ENCODE measurements at places on chromosomes 7 and 10.

DNA sequence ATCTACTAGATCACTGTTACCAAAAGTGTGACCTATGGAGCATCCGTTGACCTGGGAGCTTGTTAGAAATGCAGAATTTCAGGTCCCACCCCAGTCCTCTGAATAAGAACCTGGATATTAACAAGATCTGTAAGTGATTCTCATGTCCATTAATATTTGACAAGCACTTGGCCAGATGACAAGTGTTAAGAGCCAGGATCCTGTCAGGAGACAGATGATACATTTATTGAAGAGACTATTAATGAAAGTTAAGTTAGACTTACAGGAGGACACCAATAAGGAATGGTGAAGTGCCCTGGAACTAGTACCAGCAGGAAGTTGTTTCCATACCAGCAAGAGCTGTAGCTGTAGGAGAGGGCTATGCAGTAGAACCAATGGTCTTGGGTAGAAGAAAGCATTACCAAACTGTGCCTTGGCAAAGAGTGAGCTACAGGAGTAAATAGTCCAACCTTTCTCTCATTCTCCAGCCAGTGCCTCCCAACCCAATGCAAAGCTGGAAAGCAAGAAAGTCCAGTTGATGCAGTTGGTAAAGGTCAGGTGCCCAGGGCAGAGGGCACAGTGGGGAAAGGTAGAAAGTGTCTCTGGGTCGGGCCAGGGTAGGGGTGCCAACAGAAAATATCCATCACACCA, 35.3 kb upstream of the ADD3 start:
- DNase-seq: no peak

GRCh38 chr10:101064415-101065030, 2.7 kb downstream of the KAZALD1 start:
- DNase-seq: no peak

- DNase-seq: no peak
Measured at GRCh38 chr7:111997546-111997945, 208.7 kb downstream of the DOCK4 start.

DNA sequence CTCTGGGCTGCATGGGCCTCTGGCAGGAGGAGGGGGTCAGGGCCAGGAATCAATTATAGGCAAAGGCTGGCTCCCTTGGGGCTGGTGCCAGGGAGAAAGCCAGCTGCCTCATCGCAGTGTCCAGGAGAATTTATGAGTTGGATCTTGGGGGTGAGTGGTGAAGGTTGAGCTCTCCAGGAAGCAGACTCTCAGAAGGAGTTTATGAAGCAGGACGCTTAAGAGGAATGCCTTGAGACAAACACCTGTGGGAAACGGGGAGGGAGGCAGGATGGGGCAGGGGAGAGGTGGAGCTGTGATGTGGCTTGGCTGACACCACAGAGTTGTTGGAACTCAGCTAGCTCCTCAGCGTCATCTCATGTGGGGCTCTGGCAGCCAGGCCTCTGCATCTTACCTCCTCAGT, 428.5 kb downstream of the RPS24 start:
- no peak for DNase-seq

- no peak for DNase-seq
Measured at GRCh38 chr7:145543242-145543641, 573.4 kb upstream of the CNTNAP2 start.

GRCh38 chr7:16651396-16652239, 5.6 kb downstream of the BZW2 start:
- DNase-seq: no peak

- DNase-seq: no peak
Measured at GRCh38 chr7:158109364-158110033, 478.1 kb downstream of the PTPRN2 start.

GRCh38 chr7:101896941-101897340, 79.5 kb downstream of the CUX1 start:
- no peak for DNase-seq

DNA sequence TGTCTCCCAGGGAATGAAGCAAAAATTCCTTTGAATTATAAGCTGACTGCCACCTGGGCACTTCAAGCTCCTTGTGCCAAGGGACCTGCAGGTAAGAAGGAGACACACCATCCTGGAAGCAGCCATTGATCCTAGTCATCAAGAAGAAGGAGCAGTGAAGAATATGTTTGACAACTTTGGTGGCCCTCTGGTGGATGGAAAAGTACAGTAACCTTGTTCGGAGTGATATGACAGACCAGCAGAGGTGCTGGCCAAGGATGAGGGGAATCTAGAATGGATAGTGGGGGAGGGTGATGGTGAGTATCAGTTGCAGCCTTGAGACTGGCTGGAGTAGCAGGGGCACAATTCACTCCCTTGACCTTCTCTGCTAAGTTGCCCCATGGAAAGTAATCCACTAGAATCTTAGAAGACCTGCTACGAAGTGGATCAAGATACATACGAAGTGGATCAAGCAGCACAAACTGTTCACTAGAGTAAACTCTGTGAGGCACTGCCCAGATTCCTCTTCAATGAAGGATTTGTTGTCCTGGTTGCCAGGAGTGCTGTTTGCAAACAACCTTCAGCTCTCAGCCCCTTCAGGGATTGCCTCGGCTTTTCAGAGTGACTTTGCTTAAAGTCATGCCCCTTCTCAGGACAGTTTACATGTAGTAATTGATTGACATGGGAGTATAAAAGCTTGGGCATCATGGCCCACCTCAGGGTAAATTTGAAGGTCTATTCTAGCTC, 44.8 kb upstream of the ORC5 start:
- DNase-seq: no peak

- DNase-seq: no peak
Measured at GRCh38 chr7:96723622-96724021, 14.0 kb upstream of the SEM1 start.

DNA sequence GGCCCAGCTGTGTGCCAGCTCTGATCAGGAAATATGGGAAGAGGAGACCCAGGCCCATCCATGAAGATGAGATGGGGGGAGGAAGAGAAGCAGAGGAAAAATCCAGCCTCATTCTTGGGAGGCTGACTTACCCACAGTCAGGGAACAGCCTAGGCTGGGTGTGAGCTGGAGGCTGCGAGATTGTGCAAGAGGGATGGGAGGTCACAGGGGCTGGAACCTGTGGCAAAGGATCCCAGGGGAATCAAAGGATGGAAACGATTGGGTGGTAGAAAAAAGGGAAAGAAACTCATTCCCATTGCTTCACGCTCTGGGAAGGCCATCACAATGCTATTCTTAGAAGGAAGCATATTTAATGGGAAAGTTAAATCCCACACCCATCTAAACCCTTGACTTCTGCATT, 26.7 kb upstream of the CRHR2 start:
- DNase-seq: no peak

DNA sequence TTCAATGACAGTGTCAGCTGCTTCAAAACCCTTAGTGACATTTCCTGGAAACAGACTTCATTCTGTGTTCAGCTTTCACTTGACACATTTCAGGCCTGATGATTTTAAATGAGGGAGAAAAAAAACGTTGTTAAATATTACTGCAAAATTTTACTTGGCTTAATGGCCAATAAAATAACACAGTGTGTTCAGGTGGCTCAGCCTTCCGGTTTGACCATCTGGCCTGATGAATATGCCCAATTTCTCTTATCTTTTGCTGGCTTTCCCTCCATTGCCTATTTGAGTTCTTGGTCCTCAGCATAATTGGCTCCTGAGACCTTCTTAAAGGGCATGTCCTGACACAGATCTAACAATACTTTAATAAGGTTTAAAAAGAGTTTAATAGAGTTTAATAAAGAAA, 462.4 kb downstream of the ADRA2A start:
- DNase-seq: no peak

DNA sequence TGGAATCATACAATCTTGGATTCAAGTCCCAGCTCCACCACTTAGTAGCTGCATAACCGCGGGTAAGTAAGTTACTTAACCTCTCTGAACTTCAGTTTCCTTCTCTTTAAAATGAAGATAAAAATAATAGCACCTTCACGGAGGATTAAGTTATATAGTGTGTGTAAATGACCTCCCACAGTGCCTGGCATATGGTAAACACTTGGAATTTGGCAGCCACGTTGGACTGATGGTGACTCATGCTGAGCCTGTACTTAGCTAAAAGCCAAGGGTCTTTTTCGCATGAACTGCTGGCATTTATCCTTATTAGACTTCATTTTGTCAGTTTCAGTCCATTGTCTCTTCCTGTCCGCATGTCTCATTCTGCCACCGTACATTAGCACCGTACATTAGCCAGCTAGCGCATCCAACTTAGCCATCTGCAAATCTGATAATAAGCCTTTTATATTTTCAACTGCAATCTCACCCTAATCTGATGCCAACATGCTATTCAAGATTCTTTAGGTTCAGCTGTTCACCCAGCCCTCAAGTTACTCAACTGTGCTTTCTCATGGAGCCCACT, 11.2 kb downstream of the SLC13A4 start:
- DNase-seq: no peak

DNA sequence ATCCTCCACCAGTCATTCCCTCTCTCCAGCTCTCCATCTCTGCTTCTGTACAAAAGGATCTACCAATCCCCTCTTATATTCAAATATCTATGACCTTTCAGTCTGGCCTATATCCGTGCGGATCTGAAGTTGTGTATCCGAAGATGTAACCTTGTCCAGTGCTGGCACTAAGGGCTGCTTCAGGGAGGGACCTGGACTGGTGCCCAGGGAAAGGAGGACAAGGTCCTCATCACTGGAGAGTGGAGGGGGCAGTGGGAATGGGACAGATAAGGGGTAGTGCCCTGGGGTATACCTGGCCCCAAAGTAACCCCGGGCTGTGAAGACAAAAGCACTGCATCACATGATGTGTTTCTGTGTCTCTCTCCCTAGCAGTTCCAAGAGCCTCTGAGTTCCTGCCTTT, 1.8 kb downstream of the TMEM225B start:
- DNase-seq: peak; percentile 83

- no peak for DNase-seq
Measured at GRCh38 chr10:112789248-112789647, 160.8 kb upstream of the TCF7L2 start.

DNA sequence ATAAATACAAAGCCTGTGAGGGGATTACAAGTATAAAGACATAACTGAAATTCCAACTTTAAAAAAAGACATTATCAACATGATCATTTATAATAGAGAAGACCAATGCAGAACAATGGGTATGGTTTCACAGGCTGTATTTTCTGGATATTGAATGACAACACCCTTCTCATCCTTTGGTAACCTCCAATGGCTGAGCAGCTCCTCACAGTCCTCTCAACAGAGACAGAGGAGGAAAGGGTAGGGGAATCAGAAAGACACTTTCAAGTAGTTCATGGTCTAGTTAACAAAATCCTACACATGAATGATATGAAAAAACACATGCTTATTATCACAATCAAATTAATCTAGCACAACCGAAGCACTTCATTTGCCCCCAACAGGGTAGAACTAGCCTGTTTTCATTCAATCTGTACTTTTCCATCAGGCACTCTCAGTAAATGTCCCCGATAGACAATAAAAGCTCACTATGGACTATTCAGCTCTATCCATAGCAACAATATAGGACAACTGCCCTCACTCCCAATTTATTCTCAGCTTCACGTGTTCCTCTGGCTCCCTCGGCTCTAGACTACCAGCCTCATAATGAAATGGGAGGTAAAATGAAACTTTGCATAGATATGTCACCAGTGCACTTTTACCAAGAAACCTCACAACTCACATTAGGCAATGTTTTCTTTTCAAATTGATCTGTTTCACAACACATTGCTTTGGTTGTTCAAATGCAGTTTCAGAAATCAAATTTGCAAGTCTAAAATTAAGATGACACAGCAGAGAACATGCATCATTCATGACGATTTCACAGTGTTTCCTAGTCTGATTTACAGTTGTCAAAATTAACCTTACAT, 211.4 kb downstream of the THSD7A start:
- DNase-seq: no peak

DNA sequence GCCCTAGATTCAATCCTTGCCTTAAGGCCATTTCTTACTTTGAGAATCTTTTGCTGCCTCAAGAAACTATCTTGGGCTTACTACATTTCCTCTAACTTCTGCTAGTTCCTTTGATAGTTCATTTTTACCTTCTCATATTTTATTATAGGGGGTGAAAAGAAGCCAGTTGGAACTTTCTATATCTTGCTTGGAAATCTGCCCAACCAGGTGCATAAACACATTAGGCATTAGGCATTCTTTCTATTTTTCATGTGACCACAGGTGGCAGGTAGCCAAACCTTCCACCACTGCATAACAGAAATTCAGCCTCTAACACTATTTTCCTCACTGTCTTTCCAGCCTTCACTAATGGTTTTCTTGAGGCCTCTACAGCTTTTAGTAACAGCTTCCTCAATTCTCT, 300.0 kb upstream of the SP8 start:
- DNase-seq: no peak

DNA sequence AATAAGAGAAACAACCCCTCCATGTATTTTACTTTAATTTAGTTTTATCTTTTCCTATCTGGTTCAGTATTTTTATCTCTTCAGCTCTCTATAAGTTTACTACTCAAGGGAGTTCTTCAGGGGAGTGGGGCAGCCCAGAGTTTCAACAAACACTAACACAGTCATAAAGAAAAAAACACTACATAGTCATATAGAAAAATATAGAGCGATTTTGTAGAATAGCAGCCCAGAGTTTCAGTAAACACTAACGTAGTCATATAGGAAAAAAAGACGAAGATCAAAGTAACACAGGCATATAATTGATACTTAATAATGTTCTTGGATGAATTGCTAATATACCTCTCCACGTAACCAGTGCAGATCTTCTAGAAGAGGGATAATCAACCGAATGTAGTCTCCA, 54.7 kb downstream of the PON1 start:
- no peak for DNase-seq

GRCh38 chr10:74851831-74852230, 25.4 kb downstream of the KAT6B start:
- no peak for DNase-seq

- DNase-seq: no peak
Measured at GRCh38 chr7:77940647-77941046, 142.1 kb downstream of the PHTF2 start.

GRCh38 chr10:61136139-61136538, 192.2 kb upstream of the RHOBTB1 start:
- DNase-seq: no peak

DNA sequence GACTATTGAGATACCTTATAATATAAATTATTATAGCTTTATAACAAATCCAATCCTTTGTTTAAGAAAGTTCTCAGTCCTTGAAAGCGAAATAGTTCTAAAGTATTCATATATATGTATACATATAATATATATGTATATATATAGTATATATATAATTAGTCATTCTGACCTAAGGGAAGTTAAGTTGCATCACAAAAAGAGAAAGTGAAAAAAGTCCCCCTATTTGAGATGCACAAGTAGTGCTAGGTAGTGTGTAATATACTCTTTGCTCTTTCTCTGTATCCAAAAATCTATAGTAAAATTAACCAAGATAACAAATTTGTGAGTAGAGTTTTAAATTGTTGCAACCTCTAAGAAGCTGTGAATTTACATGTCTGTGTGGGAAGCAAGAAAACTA, 13.3 kb upstream of the IFIT1B start:
- no peak for DNase-seq

GRCh38 chr10:29448125-29448524, 159.3 kb downstream of the LYZL1 start:
- no peak for DNase-seq

- no peak for DNase-seq
Measured at GRCh38 chr7:143892527-143893300, 9.3 kb downstream of the TCAF1 start.

GRCh38 chr7:73828107-73828803, 2.5 kb upstream of the CLDN4 start:
- DNase-seq: no peak

All from esophagus muscularis mucosa (tissue), 4 donors.